ENCODE measurements at places on chromosomes 16 and 17. TPM values are rescaled to one million over a fixed set of nuclear protein-coding genes. Genes with fewer than 3 reads are reported as not detected.

Gene LDAF1
- polyA plus RNA-seq = 22.5 TPM

Gene EPN3
- 76.3 TPM for polyA plus RNA-seq

Gene SLC5A2
- polyA plus RNA-seq = 0.76 TPM

Gene MYH8
- polyA plus RNA-seq = 0.06 TPM

Gene TPSB2
- 164 TPM for polyA plus RNA-seq

Gene KCNJ12
- polyA plus RNA-seq = not detected

Gene KRTAP4-5
- not detected for polyA plus RNA-seq

Gene KCNAB3
- polyA plus RNA-seq = 0.31 TPM

Gene TAT
- not detected for polyA plus RNA-seq

Gene C16orf96
- polyA plus RNA-seq = not detected

Gene FBXO31
- polyA plus RNA-seq = 8.2 TPM

Gene TPSG1
- not detected for polyA plus RNA-seq

Gene PGP
- 10.0 TPM for polyA plus RNA-seq

Gene KRT31
- 3.1 TPM for polyA plus RNA-seq

Gene KRT12
- not detected for polyA plus RNA-seq

Gene CAPNS2
- polyA plus RNA-seq = not detected

Gene WNT9B
- 0.05 TPM for polyA plus RNA-seq

Gene CTF1
- 2.9 TPM for polyA plus RNA-seq

Gene IL32
- polyA plus RNA-seq = 60.9 TPM

Gene TP53TG3D
- polyA plus RNA-seq = not detected

Gene C16orf92
- not detected for polyA plus RNA-seq

Gene CCL15
- not detected for polyA plus RNA-seq

Gene DPEP1
- polyA plus RNA-seq = 1.4 TPM

Gene NUPR1
- polyA plus RNA-seq = 123 TPM

Gene RTN4RL1
- polyA plus RNA-seq = 0.50 TPM

Gene FZD2
- 0.31 TPM for polyA plus RNA-seq

Gene TOX3
- 6.4 TPM for polyA plus RNA-seq

Gene CHD9NB
- 1.7 TPM for polyA plus RNA-seq

Gene CIBAR2
- polyA plus RNA-seq = 1.5 TPM

Gene RAB26
- polyA plus RNA-seq = 15.1 TPM

Gene APOBR
- polyA plus RNA-seq = 0.92 TPM

Gene GGT6
- polyA plus RNA-seq = 22.2 TPM

Gene GNG13
- not detected for polyA plus RNA-seq

Gene CD19
- 0.56 TPM for polyA plus RNA-seq

Gene ZNF629
- 4.4 TPM for polyA plus RNA-seq

Gene TPSD1
- polyA plus RNA-seq = 0.70 TPM

Gene OTOP2
- not detected for polyA plus RNA-seq

Gene KCNH6
- 0.20 TPM for polyA plus RNA-seq

Gene HP
- polyA plus RNA-seq = 1.6 TPM

Gene TP53TG3C
- not detected for polyA plus RNA-seq

Gene PRSS36
- 2.9 TPM for polyA plus RNA-seq

Measured in stomach (tissue), 19 donors.